ENCODE measurements at places on chromosomes 5 and 9. TPM values are rescaled to one million over a fixed set of nuclear protein-coding genes. Genes with fewer than 3 reads are reported as not detected.

DNA sequence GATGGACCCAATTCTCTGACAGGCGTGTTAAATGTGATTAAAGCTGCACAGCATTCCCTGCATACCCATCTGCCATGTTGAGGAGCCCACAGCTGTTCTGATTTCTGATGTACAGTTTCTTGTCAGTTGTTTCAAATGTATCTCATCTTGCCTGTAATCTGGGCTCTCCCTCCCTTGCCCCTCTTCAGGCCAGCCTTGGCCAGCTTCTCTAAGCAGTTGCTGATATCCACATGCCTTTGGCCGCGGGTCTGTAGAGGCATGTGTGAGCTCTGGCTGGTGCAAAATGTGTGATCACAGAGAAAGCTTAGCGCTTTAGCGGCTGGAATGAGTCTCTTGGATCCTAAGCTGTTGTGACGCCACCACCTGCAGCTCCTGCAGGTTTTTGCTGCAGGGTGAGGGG lies 332.0 kb downstream of the MLLT3 start:
- DNase-seq = no peak

DNA sequence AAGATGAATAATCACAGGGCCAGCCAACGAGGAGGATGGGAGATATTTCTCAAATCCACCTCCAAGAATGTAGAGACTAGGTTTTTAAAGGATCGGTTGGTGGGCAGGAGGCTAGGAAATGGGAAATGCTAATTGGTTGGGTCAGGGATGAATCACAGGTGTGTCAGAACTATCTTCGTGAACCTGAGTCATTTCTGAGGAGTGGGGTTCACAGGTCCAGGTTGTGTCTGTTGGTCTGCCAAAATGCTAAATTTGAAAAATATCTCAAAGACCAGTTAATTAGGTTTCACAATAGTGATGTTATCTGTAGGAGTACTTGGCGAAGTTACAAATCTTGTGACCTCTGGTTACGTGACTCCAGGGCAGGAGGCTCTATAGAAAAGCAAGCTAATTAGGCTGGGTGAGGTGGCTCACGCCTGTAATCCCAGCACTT lies 2.6 kb upstream of the PLAA start:
- no peak for DNase-seq

Gene DNAI1
- not detected for total RNA-seq

Gene FNBP1
- 194 TPM for total RNA-seq

DNA sequence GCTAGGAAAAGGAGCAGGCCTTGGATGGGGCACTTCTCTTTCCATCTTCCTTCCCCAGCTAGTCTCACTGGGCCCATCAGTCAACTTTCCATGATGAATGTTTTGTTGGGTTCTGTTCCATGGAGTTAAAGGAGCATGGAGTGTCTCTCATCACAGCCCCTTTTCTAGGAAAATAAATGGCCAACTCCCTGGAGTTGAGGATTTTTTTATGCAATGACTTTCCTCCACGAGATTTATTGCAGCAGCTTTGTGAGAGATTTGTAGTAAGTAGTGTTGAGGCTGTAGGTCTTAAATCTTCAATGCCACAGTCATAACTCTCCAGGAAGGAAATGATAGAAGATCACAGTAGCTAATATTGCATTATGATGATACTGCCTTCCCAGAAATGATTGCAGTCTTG lies 45.6 kb upstream of the SLC44A1 start:
- no peak for DNase-seq

DNA sequence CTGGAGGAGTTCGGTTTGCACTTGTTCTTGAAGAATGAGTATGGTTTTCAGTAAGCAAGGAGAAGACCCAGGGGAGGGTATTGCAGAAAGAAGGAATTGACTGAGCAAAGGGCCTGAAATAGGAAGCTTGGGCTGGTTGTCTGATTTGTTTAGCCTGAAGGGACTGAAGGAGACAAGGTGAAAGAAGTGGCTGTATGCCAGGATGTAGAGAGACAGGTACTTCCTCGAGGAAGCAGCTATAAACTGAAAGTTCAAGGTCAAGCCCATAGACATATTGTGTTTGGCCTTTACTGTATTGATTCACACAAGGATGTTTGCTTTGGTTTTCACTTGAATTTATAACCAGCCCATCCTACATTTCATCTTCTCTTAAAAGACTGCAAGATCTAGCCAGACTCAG lies 183.1 kb downstream of the PALM2AKAP2 start:
- no peak for DNase-seq

DNA sequence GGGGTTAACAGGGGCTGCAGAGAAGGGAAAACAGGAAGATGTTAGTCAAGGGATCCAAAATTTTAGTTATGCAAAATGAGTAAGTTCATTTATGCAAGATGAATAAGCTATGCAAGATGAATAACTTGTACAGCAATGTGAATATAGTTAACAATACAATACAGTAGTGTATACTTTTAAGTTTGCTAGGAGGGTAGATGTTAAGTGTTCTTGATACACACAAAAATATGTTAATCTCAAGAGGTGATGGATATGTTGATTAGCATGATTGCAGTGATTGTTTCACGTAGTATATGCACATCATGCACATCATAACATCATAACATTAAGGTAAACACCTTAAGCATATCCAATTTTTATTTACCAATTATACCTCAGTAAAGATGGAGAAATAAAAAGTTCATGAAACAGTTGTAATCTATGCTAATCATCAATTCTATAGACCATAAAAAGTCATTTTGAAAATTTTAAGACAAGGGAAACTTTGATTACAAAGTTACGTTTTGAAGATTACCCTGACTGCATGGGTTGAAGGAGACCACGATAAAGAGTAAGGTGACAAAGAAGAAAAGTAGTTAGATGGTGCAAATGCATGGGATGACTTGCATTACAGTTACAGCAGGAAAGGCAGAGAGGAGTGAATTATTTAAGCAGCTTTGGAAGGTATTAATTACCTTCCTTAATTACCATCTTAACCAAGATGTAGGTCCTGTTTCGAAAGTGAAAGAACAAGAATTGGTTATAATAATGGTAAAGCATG lies 31.4 kb downstream of the FAM174A start:
- no peak for DNase-seq

GRCh38 chr5:136032564-136032963 lies 3.8 kb downstream of the TGFBI start:
- DNase-seq = no peak

DNA sequence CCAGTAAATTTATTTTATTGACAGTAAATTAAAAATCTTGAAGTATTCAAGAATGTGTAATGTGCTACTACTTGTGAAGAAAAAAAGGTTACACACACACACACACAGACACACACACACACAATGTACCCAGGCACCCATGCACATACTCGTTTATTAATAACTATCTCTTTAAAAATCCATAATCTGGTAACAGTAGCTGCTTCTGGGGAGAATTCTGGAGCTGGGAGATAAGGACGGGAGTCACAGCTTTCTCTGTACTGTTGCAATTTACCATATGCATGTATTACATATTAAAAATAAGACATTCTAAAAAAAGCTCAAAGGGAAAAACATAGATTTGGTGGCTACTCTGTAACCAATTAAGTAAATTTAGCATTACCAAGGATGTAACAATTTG lies 7.9 kb upstream of the C1QTNF2 start:
- DNase-seq = no peak

Gene IFNA2
- not detected for total RNA-seq

DNA sequence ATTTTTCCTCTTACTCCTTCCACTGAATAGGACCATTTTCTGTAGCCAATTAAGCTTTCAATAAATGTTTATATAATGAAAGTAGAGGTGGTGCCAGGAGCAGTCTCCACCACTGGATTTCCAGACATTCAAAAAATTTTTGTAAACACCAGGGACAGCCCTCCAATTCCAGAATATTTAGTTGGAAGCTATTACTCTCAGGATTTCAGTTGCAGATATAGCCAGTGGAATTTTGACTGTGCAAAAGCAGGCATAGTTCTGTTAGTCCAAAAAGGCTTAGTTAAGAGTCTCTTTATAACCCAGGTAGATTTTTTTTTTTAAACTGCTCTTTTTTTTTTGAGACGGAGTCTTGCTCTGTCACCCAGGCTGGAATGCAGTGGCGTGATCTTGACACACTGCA lies 138.1 kb upstream of the DMRT1 start:
- DNase-seq = no peak

Gene SAXO1
- total RNA-seq = 0.43 TPM

DNA sequence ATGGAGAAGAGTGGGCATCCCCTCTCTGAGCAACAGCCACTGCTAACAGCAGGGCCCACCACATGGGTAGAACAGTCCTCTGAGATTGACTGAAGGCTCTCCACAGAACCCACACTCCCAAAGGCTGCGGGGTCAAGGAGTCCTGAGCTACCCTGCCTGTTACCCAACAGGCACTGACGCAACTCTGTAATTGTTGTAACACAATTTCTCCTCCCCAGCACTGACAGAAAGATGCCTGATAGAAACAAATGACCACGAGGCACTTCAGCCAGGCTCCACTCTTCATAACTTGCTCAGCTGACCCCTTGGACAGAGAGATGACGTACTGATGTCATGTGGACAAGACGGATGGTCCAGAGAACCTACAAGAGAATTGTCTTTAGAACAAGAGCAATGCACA lies 220.7 kb downstream of the SPOCK1 start:
- no peak for DNase-seq

GRCh38 chr5:75340714-75341478 lies 3.9 kb downstream of the HMGCR start:
- DNase-seq = no peak

GRCh38 chr5:171676286-171676944 lies 109.2 kb upstream of the SMIM23 start:
- no peak for DNase-seq

GRCh38 chr9:87096506-87096905 lies 149.2 kb upstream of the GAS1 start:
- no peak for DNase-seq

GRCh38 chr5:150945486-150945885 lies 40.7 kb upstream of the ZNF300 start:
- DNase-seq = no peak

Gene UNC5A
- not detected for total RNA-seq

- no peak for DNase-seq
Observed at GRCh38 chr5:93512799-93513198, 68.2 kb downstream of the NR2F1-AS1 start.

GRCh38 chr5:40391642-40392041 lies 288.1 kb upstream of the PTGER4 start:
- DNase-seq = no peak

DNA sequence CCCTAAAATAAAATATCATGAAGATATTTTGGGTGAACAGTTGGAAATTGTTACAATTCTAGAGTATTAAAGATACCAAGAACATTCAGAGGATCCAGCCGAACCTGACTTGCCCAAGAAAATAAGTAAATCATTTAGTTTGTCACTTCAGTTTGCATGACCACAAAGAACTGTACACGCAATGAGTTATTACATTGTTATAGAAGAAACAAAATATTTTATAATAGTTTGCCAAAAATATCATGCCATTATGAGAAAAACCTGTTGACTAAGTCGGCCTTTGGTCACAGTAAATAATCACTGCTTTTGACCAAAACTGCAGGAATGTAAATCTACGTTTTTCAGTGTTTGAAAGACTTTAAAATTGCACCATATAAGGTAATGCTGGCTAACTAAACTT lies 27.9 kb downstream of the TRIO start:
- no peak for DNase-seq

DNA sequence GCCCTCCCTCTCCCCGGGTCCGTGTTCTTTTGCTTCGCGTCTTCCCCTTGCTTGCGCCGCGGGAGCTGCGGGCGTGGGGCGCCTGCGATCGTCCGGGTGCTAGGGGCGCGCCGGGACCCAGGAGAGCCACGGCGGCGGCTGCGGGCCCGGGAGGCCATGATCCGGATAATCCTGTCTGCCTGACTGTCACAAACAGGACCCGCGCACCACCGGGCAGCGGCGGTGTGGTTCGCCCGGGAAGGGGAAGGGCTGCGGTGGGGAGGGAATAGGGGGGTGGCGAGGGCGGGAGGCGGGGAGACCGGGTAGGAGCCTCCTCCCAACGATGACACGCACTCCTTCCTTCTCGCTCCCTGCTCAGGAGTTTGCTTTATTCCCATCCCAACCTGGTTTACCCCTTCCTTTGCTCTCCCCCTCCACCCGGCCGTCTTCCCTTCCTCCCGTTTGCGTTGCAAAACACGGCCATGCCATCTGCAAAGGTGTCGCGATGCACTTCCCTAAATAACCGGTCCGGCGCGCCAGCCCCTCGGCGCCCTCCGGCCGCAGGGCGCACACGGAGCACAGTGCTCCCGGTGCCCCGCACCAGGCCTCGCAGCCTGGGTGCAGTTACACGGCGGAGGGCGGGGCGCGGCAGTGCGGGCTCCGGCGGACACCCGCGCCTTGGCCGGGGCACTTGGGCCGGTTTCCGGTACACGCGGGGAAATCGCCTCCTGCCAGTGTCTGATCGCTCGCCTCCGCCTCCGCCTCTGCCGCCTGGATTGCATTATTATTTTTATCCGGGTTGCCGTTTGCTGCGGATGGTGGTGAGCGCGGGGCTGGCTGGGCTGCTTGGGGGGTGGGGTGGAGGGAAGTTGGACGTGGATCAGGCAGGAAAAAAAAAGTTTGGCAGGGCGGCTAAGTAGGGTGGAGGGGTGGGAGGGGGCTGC lies 1.5 kb downstream of the SMARCA2 start:
- DNase-seq = peak; percentile 73

DNA sequence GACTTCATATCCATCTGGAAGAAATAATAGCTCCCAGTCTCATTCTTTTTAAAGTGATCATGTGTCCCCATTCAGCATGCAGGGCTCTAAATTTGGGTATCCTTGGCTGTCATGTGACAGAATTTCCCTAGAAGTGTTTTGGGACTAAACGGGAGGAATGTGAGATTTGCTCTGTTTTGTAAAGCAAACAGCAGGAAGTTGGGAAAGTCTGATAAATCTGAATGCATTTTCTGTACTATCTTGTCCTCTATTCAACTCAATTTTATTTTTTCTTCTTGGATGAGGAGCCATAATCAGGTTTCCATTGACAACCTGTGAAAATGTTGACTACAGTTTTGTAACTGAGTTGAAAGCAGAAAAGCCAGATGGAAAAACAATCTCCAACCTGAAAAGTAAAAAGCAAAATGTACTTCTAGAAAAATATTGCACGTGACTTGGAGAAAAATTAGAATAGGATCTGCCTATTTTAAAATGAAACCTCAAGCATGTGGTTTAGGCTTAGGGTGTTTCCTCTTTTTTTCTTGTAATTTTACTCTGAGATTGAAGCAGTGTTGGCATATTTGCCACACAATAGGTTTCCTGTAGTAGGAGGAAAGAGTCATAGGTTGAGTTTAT lies 76.2 kb upstream of the IL6ST start:
- no peak for DNase-seq

DNA sequence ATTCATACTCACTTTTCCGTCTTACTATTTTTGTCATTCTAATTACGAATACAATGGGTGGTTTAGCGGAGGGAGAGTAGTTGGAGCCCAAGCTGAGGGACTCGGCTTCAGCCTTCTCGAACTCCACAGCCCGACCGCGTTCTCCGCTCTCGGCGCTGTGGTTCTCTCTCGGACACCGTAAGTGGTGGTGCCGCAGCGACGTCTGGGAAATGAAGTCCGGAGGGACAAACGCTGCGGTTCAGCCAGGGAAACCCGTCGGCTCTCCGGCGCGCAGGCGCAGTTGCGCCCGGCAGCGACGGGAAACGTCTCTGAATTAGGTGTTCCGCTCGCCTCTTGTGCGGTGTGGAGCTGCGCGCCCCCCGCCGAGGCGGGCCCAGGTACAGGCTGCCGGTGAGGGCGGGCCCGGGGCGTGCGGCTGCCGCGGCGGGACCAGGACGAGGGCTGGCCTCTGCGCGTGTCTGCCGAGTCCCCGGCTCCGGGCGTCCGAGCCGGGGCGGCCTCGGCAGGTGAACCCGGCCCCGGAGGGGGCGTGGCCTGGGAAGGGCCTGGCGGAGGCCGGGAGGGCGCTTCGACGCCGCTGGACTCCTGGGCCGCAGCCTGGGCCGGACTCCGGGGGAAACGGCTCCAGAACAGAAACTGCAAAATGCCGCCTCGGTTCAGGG lies at the start of gene ZNF879:
Gene ZNF879, plus strand, starts transcription at position 277 of the 662 bp plus-strand sequence. CDS start 1,201 bp downstream, outside the sequence.
- peak; percentile 94 for DNase-seq

Gene CDHR2
- 2.4 TPM for total RNA-seq
